ENCODE measurements at places on chromosomes 11 and 22. TPM values are rescaled to one million over a fixed set of nuclear protein-coding genes. Genes with fewer than 3 reads are reported as not detected.

GGTLC2 gene
- total RNA-seq = not detected

PRR33 gene
- total RNA-seq = 1.0 TPM

FJX1 gene
- total RNA-seq = 6.3 TPM

NPAS4 gene
- total RNA-seq = under 0.01 TPM

OR2D2 gene
- total RNA-seq = not detected

TRPC6 gene
- 25.6 TPM for total RNA-seq

HTR3B gene
- not detected for total RNA-seq

SAC3D1 gene
- 5.2 TPM for total RNA-seq

PLAAT2 gene
- total RNA-seq = not detected

PDGFD gene
- total RNA-seq = 24.0 TPM

Data from skeletal muscle tissue (tissue), 5 donors.